ENCODE measurements at places on chromosomes 4 and X. TPM values are rescaled to one million over a fixed set of nuclear protein-coding genes. Genes with fewer than 3 reads are reported as not detected.

DUX4 gene
- total RNA-seq: not detected

PASD1 gene
- total RNA-seq: not detected

TACR3 gene
- total RNA-seq: not detected

KLHL34 gene
- not detected for total RNA-seq

DOK7 gene
- total RNA-seq: 0.75 TPM

GLRA3 gene
- not detected for total RNA-seq

MGARP gene
- total RNA-seq: 0.89 TPM

ZFYVE28 gene
- total RNA-seq: 2.5 TPM

BCOR gene
- 20.9 TPM for total RNA-seq

BTC gene
- total RNA-seq: 1.3 TPM

RHOH gene
- not detected for total RNA-seq

RASL11B gene
- 0.07 TPM for total RNA-seq

COL25A1 gene
- total RNA-seq: not detected

MAP3K15 gene
- total RNA-seq: 1.7 TPM

PRR32 gene
- not detected for total RNA-seq

RNF212 gene
- 2.1 TPM for total RNA-seq

CITED1 gene
- total RNA-seq: 1.3 TPM

ADH7 gene
- not detected for total RNA-seq

NWD2 gene
- total RNA-seq: not detected

EGF gene
- total RNA-seq: 0.21 TPM

NXF2 gene
- total RNA-seq: not detected

All from A549 treated with RU486 at 1 μM for 4 hours (cell line).